ENCODE measurements at places on chromosomes 4 and X.

GRCh38 chr4:3368841-3369760 is 72.7 kb upstream of the HGFAC start:
- no peak for DNase-seq

DNA sequence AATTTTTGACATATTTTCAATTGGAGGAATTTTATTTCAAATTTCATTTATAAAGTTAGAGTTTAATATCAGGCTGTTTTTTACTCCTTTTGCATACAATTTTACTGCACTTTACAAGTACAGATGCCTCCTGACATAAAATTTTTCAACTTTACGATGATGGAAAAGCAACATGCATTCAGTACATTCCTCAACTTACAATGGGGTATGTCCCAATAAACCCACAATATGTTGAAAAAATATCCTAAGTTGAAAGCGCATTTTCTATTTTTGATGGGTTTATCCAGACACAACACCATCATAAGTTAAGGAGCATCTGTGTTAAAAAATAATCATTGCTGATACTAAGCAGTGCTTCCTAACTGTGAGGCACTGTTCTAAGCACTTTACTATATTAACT is 4.3 kb downstream of the KLHL5 start:
- no peak for DNase-seq

GRCh38 chrX:106378616-106379015 is 210.5 kb downstream of the PWWP3B start:
- DNase-seq: no peak

GRCh38 chr4:20313237-20314030 is 61.7 kb downstream of the SLIT2 start:
- no peak for DNase-seq

- DNase-seq: no peak
These were observed 9.8 kb downstream of the PDLIM5 start for GRCh38 chr4:94461506-94461905.
